Retina (tissue), 1 donor: ENCODE measurements at places on chromosomes 5 and 9.
A peak's percentile ranks its signal among the peaks of the same experiment; 100 is the strongest.

DNA sequence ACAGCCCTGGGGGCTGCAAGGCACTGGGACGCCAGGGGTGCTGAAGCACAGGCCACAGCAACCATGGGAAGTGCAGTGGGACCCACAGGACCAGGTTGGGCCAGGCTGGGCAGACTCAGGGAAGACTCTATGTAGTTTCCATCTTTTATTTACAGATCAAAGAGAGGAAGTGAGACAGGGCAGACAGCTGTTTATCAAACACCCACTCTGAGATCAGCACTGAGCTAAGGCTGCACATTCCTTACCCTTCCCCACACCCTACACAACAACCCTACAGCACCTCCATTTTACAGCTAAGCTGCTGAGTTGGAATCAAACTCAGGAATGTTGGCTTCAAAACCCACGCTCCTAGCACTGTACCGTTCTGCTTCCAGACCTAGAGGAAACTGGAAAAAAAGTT is 19.8 kb downstream of the BARHL1 start:
- no peak for DNase-seq

DNA sequence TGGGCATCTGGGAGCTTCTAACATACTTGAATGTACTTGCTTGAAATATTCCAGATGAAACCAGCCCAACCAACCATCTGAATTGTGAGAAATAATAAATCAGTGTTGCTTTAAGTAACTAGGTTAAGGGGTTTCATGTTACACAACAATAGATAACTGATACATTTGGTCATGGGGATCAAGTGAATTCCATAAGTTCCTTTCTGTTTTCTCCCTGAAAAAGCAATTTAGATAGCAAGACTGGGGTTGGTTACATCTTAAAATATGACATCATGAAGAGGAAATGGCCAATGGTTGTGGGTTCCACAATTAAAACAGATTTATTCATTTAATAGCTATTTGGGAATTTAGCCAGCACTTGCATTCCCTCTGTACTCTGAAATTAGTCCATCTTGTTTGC is 559.7 kb downstream of the TLR4 start:
- no peak for DNase-seq

- DNase-seq, result peak; percentile 52
Observed at GRCh38 chr9:81885602-81886001, 42.6 kb upstream of the SPATA31D4 start.

DNA sequence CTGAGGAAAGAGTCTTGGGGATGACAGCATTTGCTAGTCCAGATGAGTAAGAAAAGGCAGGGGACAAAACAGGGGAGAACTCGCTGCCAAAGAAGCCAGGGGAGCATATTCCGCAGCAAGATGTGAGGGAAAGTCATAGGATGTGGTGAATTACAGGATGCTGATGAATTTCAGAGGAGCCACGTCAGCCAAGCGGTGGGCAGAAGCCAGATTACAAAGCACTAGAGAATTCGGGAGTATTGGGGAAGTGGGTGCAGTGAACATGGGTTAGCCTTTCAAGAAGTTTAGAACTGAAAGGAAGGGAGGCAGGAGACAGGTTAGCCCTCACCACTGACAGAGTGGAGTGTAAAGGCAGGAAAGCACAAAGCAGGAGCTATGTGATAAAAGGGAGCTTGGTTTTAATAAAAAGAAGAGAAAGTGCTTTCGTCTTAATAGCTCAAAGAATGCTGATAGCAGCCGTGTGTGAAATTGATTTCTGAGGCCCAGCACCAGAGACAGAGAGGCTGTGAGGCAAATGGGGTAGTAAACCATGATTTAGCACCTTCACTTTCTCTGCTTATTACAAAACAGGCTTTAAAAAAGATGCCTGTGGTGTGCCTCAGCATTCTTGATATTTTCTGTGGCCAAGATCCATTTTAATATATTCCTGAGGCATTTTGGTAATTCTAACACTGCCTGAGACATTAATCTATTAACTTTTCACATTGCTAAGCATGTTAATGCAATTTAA is 16.9 kb downstream of the ADAMTSL1 start:
- no peak for DNase-seq

DNA sequence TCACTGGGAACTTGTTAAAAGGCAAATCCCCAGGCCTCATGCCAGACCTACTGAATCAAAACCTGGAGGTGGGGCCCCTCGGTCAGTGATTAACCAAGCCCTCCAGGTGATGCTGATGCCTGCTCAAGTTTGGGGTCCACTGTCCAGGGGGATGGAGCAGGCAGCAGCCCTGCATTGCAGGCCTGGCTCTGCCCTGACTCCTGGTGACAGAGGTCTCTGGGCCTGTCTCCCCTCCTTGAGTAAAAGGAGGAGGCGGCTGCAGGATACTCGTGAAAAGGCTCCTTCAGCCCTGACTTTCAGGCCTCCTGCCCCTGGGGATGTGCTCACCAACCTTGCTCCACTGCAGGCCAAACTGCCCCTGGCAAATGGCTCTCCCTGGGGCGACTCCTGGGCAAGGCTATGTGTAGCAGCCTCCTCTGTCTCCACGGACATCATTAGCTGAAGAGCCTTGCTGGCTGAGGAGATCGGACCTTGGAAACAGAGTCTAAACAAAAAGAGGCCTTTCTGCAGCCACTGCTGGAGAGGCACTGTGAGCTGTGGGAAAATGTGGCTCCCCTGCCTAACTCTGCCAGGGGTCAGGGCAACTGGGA is 134.8 kb upstream of the ALDH1B1 start:
- DNase-seq, result no peak

DNA sequence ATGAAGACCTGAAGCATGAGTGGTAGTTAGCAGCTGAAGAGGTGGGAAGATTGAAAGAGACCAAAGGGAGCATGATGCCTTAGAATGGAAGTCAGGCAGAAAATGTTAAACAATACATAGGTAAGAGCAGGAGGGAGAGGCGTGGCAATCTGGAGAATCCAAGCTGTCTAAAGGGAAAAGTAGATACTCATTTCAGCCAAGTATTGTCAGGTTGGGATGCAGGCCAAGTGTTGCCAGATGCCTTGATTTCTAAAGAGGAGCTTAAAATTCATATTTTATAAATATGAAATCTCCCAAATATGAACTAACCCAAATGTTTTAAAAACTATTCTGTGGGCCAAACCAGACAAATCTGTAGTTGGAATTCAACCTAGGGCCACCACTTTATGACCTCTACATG is 4.2 kb downstream of the PAM start:
- no peak for DNase-seq

- no peak for DNase-seq
Observed at GRCh38 chr5:114166081-114166480, 195.8 kb upstream of the KCNN2 start.

- DNase-seq, result no peak
Observed at GRCh38 chr5:75054134-75054930, 2.0 kb upstream of the GCNT4 start.

DNA sequence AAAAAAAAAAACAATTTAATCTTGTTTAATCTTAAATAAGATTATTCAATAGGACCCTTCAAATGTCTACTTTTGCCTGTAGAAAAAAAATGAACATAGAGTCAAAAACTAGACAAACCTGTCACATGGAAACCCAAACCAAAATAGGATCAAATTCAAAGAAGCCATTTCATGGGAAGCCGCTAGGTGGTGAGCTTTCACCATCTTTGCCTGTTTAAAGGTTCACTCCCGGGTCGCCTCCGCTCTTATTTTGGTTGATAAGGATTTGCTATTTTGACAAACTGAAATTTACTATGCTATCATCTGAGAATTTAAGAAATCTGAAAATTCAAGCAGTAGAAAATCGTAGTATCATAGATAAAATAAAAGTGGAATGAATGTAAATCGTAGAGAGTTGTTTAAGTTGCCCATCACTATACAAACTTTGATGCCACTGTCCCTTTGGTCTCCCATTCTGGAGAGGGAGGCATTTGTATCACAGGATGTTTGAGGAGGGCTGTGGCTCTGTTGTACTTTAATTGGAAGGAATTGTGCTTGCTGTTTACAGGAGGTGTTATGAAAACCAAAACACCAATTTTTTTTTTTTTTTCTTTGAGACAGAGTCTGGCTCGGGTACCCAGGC is 43.5 kb upstream of the DNAH5 start:
- peak; percentile 70 for DNase-seq

DNA sequence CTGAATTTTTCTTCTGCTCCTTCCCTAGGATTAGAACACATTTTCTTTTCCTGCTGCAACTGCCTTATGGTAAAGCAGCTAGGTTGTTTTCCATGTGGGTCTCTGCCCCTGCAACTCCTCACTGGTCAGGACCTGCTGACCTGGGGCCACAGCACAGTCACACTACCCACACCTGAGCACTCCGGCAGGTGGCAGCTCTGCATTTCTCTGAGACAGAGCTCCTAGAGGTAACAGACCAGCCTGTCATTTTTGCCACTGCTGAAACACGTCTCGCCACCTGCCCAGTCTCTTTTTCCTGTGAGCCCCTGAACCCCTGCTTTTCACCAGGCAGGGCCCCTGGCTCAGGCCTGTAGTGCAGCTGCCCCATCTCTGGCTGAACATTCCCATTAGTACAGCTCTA is 609.6 kb downstream of the HINT1 start:
- DNase-seq, result no peak

DNA sequence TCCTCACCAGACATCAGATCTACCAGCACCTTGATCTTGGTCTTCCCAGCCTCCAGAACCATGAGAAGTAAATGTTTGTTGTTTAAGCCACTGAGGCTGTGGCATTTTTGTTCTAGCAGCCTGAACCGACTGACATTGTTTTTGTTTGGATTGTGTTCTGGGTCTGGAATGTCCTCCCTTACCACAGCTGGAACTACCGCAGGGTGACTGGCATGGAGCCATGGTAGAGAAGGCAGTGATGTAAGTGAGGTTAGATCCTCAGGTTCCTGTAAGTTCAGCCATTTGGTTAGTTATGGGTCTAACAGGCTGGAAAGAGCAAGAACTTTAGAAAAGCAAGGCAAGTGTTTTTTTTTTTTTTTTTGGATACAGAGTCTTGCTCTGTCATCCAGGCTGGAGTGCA is 209.3 kb downstream of the DAB2IP start:
- no peak for DNase-seq

GRCh38 chr5:16784843-16785791 is 151.0 kb downstream of the MYO10 start:
- DNase-seq, result no peak

GRCh38 chr5:169343766-169344165 is 42.8 kb upstream of the SLIT3 start:
- DNase-seq, result no peak

- DNase-seq, result no peak
Observed at GRCh38 chr5:2136728-2137333, 254.1 kb upstream of the IRX4 start.

DNA sequence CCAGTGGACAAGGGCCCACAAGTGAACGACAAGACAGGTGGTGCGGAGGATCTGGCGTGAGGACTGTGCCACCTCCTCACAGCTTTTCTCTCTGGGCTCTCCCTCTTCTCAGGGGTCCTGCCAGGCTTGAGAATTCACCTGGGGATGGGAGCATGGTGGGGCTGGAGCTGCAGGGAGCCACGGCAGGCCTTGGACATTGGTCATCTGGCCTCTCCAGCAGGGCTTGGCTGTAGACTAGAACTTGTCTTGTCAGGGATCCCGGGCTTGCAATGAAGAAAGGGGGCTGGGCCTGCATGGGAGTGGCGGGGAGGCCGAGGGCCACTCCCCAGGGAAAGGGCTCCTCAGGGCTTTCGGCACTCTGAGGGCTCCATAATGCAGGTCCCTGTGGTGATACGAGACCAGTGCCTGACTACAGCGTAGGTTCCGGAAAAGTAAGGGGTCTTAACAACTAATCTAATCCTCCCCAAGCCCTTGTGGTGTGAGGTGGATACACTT is 126.7 kb downstream of the MACROH2A1 start:
- no peak for DNase-seq

DNA sequence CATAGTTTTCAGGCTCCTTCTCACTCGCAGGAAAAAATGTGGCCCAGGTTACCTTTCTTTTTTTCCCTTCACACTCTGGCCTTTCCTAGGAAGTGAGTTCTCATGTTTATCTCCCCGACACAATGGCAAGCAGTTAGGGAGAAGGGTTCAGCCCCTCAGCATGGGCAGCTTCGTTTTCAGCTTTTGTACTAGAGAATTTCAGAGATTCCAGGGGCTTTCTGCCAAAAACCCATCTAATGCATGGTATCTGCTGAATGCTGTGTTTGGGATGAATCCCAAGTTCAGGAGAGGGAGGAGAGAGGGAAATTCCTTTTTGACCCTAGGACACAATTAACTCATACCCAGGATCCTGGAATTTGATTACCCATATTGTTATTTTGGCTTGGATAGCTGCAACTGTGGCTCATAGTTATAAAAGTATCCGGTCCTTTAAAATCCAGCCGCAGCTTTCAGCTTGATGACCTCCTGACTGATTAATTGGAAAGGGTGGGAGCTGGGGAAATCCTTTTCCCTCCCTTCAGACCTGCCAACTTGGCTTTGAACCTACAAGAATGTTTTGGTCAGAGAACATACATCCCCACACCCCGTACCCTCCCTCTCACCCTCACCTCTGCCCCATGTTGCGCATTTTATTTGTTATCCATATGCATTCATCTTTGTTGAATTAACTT is 78.4 kb downstream of the TMEM252 start:
- no peak for DNase-seq

DNA sequence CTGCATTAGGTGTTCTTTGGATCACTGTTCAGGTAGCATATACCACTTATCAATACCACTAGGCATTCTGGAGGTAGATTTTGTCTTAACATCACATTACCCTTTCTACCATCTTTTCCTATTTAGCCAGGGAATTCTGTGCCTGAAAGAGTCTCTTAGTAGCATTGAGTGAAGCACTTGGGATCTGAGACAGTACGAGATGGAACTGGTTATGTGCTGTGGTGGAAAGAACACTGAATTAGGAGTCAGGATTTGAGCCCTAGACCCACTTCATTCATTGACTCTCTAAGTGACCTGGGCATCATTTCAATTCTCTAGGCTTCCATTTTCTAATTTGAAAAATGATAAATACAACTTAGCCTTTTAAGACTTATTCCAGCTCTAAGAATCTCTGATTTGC is 291.1 kb downstream of the DMAC1 start:
- DNase-seq, result no peak

DNA sequence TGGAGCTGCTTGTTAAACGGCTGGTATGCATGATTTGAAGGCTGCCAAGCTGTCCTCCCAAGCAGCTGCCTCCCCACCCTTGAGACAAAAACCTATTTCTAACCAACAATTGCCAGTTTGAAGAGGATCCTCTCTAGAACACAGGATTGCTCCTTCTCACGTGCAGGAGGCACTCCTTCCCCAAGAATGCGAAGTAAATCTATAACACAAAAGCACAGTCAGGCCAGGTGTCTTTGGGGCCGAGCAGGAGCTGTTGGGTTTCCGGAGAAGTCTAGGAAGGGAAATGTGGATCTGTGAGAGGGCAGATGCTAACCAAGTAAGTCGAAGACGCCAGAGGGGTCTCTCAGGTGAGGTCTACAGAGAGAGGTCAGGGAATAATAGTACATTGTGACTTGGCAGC is 35.4 kb upstream of the GNPDA1 start:
- no peak for DNase-seq

GRCh38 chr9:114820776-114821501 is 15.1 kb upstream of the TNFSF15 start:
- DNase-seq, result no peak

DNA sequence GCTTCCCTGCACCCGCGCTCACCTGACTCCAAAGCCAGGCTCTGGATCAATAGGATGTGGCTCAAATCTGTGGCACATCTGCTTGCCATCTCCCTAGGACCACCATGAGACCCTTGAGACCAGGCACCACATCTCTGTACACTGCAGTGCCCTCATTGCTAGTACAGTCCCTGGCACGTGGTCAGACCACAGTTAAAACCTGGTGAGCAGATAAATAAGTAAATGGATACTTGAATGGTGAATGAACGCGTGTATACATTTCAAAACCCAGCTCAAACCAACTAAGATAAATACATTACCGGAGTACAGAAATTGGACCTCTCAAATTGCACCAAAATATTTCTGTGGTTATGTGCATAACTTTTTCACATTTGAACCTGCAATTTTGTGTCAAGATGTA is 221.2 kb upstream of the IRX4 start:
- no peak for DNase-seq
